B cell (primary cell): ENCODE measurements at places on chromosomes 2 and 18.

GRCh38 chr2:142875652-142876051 lies 1.8 kb upstream of the KYNU start:
- no peak overlapping the region for H3K27ac ChIP-seq
- H3K4me3 ChIP-seq = no peak overlapping the region
- no peaks in the 10 kb centered on the region for H3K36me3 ChIP-seq
- H3K27me3 ChIP-seq = no peaks in the 10 kb centered on the region

- no peak overlapping the region for H3K4me3 ChIP-seq
- H3K36me3 ChIP-seq = no peaks in the 10 kb centered on the region
- no peak for DNase-seq
These were observed 66.1 kb downstream of the MARCO start for GRCh38 chr2:119008108-119008507.

- no peak overlapping the region for H3K27ac ChIP-seq
- DNase-seq = no peak
- no peak overlapping the region for H3K4me3 ChIP-seq
- no peaks in the 10 kb centered on the region for H3K4me1 ChIP-seq
- no peaks in the 10 kb centered on the region for H3K36me3 ChIP-seq
- no peaks in the 10 kb centered on the region for H3K27me3 ChIP-seq
These were observed 194.9 kb upstream of the NT5C1B start for GRCh38 chr2:18784245-18784644.

DNA sequence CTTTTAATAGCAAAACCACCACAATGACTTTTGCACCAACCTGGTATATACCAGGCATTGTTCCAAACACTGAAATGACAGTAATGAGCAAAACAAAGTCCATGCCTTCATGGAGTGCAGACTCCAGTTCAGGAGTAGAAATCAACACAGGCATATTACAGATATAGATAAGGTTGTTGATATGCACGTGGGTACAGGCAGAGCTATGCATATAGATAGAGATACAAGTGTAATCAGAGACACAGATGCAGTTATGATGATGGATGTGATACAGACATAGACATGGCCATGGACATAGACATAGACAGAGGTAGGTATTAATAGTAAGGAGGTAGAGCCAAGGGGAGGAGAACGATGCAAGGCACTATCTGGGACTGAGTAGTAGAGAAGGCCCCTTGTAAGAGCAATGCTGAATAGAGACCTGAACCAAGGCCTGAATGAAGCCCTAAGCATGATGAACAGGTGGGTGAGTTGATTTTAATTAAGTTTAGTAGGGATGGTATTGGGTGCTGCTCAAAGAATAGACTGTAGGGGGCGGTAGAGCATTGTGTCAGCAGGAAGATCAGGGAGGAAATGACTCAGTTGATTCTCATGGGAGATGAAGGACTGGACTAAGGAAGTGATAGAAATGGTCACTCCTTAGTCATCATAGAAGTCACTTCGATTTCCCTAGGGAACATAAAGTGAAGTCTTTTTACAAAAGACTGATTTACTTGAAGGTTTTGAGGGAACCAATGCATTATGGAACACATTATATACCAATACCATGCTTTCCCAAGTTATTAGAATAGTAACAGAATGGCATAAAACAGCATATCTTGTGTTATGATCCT lies 39.4 kb downstream of the CMPK2 start:
- no peaks in the 10 kb centered on the region for H3K27me3 ChIP-seq
- peak; percentile 34 for DNase-seq
- H3K4me1 ChIP-seq = no peaks in the 10 kb centered on the region
- H3K4me3 ChIP-seq = no peak overlapping the region
- no peak overlapping the region for H3K27ac ChIP-seq

- H3K36me3 ChIP-seq = no peaks in the 10 kb centered on the region
- no peak overlapping the region for H3K27ac ChIP-seq
- peaks cover 22% of the 10 kb centered on the region for H3K27me3 ChIP-seq
- no peak overlapping the region for H3K4me3 ChIP-seq
- DNase-seq = no peak
- H3K4me1 ChIP-seq = no peaks in the 10 kb centered on the region
These were observed 20.3 kb downstream of the TBR1 start for GRCh38 chr2:161436411-161436810.

DNA sequence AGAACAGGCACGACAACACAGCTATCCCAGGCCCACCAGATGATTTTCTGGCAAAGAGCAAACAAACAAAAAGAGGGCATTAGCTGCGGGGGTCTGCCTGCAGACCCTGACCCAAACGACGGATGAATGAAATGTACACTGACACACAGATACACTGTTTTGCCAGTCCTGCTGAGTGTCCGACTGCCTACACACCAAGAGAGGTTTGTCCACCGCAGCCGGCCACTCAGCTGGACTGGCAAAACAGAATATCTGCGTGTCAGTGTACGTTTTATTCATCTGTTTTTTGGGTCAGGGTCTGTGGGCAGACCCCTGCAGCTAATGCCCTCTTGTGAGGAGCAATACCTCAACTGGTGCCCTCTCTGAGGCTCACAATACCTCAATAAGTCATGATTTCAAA lies 10.7 kb upstream of the SH3RF3 start:
- no peak overlapping the region for H3K27ac ChIP-seq
- no peak overlapping the region for H3K4me3 ChIP-seq
- H3K4me1 ChIP-seq = no peaks in the 10 kb centered on the region
- no peaks in the 10 kb centered on the region for H3K36me3 ChIP-seq
- peaks cover 4% of the 10 kb centered on the region for H3K27me3 ChIP-seq

DNA sequence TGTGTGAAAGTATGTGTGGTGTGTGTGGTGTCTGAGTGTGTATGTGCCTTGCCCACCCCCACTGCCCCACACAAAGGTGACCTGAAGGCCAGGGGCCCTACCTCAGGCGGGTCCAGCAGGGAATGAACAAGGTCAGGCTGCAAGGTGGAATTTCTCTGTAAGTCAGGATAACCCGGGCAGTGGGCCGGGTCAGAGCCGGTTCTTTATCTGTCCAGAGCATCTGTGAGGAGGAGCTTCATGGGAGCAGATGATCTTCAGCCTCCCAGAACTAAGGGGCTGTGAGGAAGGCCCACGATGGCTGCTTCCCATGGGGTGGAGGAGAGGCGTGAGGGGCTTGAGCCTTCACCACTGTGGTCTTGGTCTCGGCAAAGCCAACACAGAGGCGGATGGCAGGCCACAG lies 150.3 kb downstream of the TFCP2L1 start:
- no peak overlapping the region for H3K4me3 ChIP-seq
- H3K27ac ChIP-seq = no peak overlapping the region
- no peaks in the 10 kb centered on the region for H3K36me3 ChIP-seq
- no peaks in the 10 kb centered on the region for H3K4me1 ChIP-seq

- H3K27me3 ChIP-seq = no peaks in the 10 kb centered on the region
- H3K4me3 ChIP-seq = no peak overlapping the region
- no peak overlapping the region for H3K27ac ChIP-seq
- DNase-seq = no peak
- peaks cover 20% of the 10 kb centered on the region for H3K4me1 ChIP-seq
- no peaks in the 10 kb centered on the region for H3K36me3 ChIP-seq
These were observed 42.8 kb upstream of the SMAD7 start for GRCh38 chr18:48993586-48993985.

DNA sequence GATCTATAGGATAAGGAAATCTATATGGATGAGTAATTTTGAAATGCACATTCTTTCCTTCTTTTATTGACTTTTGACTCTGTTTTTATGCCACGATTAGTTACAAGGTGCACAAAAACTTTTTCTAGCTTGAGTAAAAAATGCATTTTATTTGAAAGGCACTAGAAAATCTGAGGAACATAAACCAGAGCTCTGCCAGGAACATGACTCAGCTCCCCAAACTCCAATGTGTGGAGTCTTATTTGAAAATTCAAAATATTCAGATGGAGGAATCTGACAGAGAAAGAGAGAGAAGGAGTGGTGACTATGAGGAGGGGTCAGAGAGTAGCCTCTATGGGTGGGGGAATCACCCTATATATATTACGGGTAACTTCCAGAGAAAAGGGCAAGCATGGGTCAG lies 231.0 kb downstream of the DCC start:
- no peak overlapping the region for H3K4me3 ChIP-seq
- H3K27ac ChIP-seq = no peak overlapping the region
- DNase-seq = no peak
- no peaks in the 10 kb centered on the region for H3K27me3 ChIP-seq
- no peaks in the 10 kb centered on the region for H3K36me3 ChIP-seq

- H3K4me3 ChIP-seq = no peak overlapping the region
- no peak overlapping the region for H3K27ac ChIP-seq
- H3K36me3 ChIP-seq = no peaks in the 10 kb centered on the region
- no peak for DNase-seq
These were observed 2048.0 kb downstream of the SUCLG1 start for GRCh38 chr2:82411071-82411470.

DNA sequence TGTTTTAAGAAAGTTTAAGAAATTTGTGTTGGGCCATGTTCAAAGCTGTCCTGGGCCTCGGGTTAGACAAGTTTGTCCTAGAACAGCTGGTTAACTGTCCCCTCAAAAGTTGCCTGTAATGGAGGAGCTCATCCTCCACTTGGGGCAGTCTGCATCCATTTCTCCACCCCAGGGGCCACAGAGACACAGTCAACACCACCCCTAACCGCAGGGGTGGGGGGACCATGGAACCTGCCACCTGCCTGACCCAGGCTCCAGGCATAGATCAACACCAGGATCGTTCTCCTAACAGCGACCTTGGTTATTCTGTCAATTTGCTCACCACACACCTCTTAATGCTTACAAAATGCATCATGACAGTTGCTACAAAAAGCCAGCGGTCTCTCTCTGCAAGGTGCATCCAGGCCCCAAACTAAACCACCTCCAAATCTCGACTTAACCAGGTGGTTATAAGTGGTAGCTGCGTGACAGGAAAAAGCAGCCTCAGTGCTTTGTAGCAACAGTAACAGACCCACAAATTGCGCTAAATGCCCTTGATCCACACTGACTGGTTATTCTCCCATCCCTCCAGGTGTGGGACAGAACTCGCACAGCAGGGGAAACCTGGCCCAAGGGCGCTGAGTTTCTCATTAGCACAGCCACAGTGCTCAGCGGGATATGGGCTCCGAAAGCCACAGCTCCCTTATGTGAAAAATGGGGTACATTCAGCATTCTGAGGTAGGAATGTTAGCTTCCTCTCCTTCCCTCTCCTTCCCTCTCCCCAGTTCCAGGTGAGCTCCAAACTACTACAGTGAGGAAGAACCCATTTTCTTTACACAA lies 48.0 kb downstream of the HDLBP start:
- no peaks in the 10 kb centered on the region for H3K27me3 ChIP-seq
- no peak overlapping the region for H3K4me3 ChIP-seq

DNA sequence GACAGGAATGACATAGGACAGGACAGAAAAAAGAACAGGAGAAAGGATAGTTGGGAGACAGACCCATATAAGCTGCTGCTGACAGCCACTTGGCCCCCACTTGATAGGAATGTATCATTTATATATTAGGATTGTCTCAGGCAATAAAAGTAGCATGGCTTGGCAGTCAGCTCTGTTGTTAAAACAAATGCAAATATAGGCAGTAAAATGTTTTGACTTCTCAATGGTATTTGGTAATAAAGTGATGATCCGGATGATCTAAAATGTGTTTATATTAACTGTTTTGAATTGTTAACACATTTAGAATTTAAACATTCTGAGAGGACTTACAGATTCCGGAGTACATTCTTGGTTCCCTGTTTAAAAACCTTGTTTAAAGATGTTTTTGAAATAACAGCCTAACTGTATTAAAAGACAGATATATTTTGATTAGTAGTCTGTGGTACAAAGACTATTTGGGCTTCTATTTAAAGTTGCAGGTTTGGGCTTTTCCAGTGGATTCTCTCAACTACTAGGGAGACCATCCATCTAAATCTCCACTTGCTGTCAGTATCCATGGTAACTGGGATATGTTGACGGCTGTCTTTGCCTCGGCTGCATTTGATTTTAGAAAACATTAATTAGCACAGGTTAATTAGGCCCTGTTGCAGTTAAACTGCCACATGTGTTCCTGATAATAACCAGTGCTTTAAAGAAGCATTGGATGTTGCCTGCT lies 147.6 kb downstream of the ESCO1 start:
- no peak for DNase-seq
- H3K4me1 ChIP-seq = no peaks in the 10 kb centered on the region
- H3K36me3 ChIP-seq = no peaks in the 10 kb centered on the region
- H3K27ac ChIP-seq = no peak overlapping the region

- H3K4me1 ChIP-seq = no peaks in the 10 kb centered on the region
- no peak overlapping the region for H3K4me3 ChIP-seq
These were observed 749.6 kb upstream of the VRK2 start for GRCh38 chr2:57296795-57297517.

DNA sequence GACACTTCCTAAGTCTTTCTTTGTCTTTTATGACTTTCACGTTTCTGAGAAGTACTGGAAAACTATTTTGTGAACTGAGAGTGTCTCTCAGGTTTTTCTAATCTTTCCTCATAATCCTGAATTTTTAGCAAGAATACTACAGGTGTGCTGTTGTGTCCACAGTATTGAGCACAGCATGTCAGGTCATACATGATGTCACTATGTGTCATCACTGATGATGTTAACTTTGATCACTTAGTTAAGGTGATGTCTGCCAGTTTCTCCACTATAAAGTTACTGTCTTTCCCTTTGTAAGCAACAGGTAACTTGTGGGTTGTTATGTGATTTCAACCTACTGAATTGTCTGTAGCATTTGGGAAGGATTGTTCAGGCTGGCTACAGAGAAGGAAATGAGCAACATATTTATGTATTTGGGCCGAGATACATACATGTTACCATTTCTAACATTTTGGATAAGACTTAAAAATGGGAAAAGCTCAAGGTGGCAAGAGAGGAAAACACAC lies 11.1 kb downstream of the MATN3 start:
- no peak overlapping the region for H3K27ac ChIP-seq
- DNase-seq = no peak
- H3K36me3 ChIP-seq = no peaks in the 10 kb centered on the region
- no peak overlapping the region for H3K4me3 ChIP-seq

DNA sequence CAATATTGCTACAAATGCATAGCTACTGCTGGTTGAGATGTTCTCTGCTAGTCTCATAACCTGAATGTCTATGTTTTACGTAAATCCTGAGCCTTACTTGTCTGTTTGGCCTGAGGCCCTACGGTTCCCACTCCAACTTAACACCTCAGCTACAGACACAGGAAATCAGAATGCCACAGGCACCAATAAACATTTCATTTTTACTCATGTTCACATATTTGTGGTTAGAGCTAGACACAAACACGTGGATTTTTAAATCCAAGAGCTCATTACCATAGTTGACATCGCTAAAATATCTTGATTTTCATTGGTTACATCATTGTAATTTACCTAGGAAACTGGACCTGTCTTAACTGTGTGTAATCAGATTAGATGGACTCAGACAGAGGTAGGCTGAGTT lies 263.8 kb upstream of the CDH19 start:
- H3K36me3 ChIP-seq = no peaks in the 10 kb centered on the region
- no peaks in the 10 kb centered on the region for H3K27me3 ChIP-seq
- H3K27ac ChIP-seq = no peak overlapping the region
- H3K4me1 ChIP-seq = no peaks in the 10 kb centered on the region

GRCh38 chr2:75087736-75088135 lies 111.6 kb downstream of the TACR1 start:
- H3K4me3 ChIP-seq = no peak overlapping the region
- H3K27me3 ChIP-seq = no peaks in the 10 kb centered on the region
- no peaks in the 10 kb centered on the region for H3K4me1 ChIP-seq
- no peak overlapping the region for H3K27ac ChIP-seq
- DNase-seq = no peak
- no peaks in the 10 kb centered on the region for H3K36me3 ChIP-seq
